Aorta (tissue), 5 donors: ENCODE measurements at places on chromosomes 5 and 9. TPM values are rescaled to one million over a fixed set of nuclear protein-coding genes. Genes with fewer than 3 reads are reported as not detected.

- no peaks in the 10 kb centered on the region for H3K4me1 ChIP-seq
- no peaks in the 10 kb centered on the region for H3K36me3 ChIP-seq
- DNase-seq: no peak
- no peaks in the 10 kb centered on the region for H3K27me3 ChIP-seq
- no peak overlapping the region for H3K27ac ChIP-seq
- H3K4me3 ChIP-seq: no peak overlapping the region
Measured at GRCh38 chr5:161085056-161085455, 233.0 kb upstream of the ATP10B start.

- no peak overlapping the region for H3K4me3 ChIP-seq
- DNase-seq: no peak
- no peak overlapping the region for H3K27ac ChIP-seq
- no peaks in the 10 kb centered on the region for H3K4me1 ChIP-seq
- no peaks in the 10 kb centered on the region for H3K36me3 ChIP-seq
Measured at GRCh38 chr5:56640763-56641406, 174.5 kb upstream of the MAP3K1 start.

DNA sequence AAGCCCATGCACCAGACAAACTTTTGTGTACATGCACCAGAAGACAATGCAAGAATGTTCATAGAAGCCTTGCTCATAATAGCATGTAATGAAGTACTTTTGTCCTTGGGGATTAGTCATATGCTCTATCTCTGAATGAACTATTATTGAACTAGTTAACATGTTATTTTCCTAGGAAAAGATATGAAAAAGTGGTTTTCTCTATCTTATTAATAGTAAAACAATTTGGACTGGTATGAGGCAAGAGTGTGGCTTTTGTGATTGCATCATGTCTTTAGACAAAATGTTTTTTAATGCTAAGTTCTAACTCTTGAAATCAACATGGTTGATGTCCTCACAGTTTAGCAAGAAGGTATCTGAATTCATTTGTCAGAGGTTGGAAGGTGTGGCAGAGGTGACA is 55.7 kb upstream of the SPDL1 start:
- no peaks in the 10 kb centered on the region for H3K36me3 ChIP-seq
- no peaks in the 10 kb centered on the region for H3K4me1 ChIP-seq
- no peak overlapping the region for H3K27ac ChIP-seq
- no peak for DNase-seq

SLC45A2 gene
- polyA plus RNA-seq: not detected

SNCB gene
- polyA plus RNA-seq: not detected

RNF130 gene
- 82.1 TPM for polyA plus RNA-seq

SMIM15 gene
- 33.9 TPM for polyA plus RNA-seq

TPPP gene
- polyA plus RNA-seq: 2.5 TPM
